Epithelial cell of esophagus (primary cell): ENCODE measurements at places on chromosomes 2 and 18.

- peak; percentile 82 for DNase-seq
Observed at GRCh38 chr2:36357847-36358659, 2.5 kb downstream of the CRIM1 start.

DNA sequence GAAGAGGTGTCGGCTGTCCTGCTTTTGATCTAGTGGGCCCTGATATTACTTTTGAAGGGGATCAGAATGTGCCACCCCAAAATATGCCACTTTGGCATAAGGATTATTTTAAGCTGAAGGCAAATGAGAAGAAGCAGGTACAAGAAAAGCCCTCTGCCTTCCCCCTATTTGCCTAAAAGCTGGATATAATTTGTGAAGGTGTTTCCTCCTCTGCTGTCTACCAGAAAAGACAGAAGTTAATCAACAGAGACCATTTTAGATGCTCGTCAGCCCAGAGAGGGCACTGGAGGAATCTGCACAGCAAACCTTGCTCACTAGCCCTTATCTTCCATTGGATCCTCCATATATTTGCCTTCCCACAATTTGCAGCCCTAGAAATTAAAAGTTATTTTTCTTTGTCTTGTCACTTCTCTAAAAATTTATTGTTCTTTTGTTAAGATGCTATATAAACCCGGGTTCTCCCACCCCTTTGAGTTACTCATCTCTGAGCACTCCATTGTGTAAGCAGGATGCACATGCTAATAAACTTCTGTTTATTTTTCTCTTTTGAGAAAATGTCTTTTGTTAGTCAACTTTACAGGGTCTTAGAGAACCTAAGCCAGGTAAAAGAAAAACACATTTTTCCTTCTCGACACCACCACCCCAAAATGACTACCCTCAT is 163.2 kb upstream of the SLC1A4 start:
- DNase-seq: no peak

DNA sequence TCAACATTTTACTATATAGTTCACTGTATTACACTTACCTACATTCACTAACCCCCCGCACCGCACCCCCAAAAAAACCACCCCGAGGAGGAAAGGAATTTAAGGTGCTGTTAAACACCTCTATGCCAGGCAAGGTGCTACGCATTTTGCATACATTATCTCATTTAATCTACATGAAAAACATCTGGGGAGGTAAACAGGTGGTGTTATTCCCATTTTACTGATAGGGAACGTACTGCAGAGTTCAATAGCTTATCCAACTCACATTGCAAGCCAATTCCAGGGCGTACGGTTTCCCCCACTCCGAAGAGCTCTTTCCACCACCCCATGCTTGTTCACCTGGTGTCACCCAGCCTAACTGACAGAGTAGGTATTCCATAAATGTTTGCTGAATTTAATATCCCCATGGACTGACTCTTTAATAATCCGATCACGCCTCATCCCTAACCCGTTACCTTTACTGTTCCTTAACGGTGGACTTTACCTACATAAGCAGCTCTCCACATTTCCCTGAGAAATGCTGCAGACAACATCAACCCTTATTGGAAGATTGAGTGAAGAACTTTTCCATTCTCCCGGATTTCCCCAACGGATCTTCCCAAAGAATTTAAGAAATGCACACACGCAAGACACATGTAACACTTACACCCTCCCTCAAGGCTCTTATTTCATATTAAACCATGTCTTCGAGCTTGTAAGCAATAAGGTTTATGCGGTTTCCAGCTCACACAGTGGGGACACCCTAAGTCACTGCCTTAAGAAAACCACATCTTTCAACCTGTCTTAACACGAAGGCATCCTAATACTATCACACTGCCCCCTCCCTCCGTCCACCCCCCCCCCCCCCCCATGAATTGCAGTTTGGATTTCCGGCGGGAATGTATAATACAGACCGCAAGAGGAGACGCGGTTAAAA is 1.2 kb downstream of the RAPH1 start:
- DNase-seq: peak; percentile 60

DNA sequence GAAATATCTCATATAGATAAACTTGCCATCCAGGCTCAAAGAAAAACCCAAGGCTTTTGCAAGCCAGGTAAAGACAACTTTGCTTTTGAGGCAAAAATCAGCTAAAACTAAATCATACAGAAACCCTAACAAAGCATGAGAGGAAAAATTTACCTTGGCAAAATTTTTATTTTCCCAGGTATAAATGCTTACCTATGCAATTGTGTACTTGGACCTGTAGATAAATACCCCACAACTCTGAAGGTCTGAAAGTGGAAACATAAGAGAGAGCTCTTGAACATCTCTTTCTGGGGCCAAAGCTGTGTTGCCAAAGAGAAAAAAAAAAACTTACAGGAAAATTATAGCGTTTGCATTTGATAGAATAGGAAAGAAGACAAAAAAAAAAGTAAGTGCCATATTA is 14.6 kb upstream of the CSRNP3 start:
- DNase-seq: no peak

- no peak for DNase-seq
Observed at GRCh38 chr2:126811101-126811500, 87.6 kb upstream of the TEX51 start.
